ENCODE measurements at places on chromosomes 5 and 9.
A peak's percentile ranks its signal among the peaks of the same experiment; 100 is the strongest.

DNA sequence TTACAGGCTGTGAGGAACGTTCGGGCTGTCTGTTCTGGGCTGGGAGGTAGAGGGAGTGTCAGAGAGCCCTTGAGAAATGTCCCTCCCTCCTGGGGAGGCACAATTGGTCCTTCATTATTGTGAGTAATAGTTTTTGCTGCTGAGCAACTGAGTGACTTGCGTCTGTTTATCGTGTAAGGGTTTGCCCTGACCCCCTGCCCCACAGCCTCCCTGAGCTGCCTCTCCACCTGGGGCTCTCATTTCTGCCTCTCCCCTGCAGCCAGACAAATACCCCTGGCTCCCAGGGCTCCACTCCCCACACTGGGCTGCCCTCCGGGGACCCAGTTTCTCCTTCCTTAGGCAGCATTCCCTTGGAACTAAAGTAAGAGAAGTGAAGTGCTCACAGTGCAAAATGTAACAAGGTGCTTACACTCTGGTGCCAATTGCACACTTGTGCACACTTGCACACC lies 174.9 kb upstream of the MVB12B start:
- DNase-seq, result no peak

DNA sequence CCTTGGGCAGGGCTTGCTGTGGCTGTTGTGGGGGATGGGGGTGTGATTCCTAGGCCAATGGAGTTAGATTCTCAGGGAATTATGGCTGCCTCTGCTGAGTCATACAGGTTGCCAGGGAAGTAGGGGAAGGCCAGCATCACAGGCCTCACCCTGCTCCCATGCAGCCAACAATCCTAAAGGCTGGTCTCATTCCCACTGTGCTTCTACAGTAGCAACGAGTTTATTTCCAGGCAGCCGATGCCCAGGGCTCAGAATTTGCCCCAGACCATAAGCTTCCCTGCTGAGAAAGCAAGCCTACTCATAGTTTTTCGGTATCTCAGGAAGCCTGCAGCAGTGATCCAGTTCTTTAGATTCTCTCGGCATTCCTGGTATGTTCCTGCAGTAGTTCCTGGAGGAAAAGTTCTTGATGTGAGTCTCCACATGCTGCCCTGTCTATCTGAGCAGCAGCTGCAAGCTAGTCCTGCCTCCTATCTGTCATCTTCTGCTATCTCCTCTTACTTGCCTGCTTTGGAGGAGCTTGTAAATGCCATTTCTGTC lies 59.3 kb upstream of the SELENOP start:
- no peak for DNase-seq

DNA sequence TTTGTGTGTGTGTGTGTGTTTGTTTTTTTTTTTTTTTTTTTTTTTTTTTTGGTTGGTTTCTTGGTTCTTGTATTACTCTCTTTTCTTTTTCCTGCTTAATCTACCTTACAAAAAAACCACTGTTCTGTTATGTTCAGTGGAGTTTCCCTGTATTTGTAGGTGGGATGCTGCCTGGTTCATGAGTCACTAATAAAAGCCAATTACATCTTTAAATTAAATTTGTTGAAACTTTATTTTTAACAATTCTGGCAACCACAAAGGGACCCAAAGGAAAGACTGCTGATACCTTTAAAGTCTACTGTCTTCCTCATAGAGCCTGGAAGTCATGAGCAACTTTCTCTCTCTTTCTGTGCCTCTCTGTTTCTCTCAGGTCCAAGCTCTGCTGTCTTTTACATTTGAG lies 29.5 kb upstream of the RNF20 start:
- no peak for DNase-seq

DNA sequence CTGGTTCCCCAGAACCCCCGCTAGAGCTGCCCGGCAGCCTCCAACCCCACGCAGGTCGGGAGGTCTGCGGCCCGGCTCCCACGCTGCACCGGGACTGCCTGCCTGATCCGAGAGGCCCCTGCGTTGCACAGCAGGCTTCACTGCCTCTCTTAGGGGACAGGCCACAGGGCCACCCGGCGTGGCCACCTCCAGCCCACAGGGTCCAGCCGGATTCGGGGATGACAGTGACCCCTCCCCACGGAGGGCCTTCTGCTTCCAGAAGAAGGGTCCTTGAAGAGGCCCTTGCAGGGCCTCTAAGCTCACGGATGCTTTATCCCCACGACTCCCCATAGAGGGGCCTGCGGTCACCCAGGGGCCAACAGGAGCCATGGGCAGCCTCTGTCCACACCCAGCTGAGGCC lies 66.1 kb upstream of the PPP1R26 start:
- no peak for DNase-seq

DNA sequence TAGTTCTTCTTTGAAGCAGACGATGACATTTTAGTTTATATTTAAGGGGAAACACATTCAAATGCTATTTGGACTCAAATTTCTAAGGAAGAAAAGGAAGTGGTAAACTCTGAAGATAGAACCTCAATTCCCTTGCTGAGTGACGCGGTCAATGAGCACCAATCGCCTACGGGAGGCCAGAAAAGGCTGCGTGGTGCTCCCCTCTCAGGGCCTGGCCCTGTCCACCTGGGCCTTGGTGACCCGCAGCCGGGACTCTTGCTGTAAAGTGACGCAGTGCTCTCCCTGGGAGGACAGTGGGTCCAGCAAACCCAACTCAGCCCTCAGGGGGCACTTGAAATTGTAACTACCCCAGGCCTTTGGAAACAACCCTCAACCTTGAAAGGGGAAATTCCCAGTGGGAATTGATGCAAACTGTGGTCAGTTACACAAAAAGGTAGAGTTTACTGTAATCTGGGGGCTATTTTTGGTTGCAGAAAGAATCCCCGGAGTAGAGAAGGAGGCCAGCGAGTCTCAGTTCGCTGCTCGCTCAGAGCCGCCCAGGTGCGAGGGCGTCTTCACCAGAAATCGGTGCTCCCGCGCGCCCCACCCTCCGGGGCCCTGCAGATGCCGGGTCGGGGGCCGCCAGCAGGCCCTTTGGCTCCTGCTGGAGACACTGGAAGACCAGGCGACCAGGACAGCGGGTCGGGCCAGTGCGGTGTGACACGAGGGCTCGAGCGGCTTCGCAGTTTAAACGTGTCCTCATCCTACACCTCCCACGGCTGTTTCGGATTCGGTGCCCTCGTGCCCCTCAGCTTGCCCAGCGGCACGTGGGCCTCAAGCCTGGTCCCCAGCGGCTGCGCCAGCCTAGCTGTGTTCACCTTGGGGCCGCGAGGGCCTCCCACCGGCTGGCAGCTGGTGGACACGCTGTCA lies 1.4 kb upstream of the ANKRD33B start:
- no peak for DNase-seq

DNA sequence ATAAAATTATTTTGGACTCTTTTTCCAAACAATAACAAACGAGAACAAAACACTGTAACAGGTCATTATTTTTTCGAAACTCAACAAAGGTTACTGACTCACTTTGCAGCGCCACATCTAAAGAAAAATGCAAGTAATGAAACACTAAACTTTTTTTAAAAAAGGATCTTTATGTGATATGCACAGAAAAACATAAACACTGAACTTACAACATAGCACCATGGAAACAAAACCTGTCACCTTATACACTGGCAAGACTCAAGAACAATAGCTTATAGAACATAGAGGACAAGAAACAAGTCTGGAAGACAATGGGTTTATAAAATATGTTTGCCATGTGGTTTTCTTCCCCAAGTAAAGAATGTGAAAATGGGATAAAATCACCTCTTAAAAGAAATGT lies 85.2 kb downstream of the AUH start:
- DNase-seq, result no peak

DNA sequence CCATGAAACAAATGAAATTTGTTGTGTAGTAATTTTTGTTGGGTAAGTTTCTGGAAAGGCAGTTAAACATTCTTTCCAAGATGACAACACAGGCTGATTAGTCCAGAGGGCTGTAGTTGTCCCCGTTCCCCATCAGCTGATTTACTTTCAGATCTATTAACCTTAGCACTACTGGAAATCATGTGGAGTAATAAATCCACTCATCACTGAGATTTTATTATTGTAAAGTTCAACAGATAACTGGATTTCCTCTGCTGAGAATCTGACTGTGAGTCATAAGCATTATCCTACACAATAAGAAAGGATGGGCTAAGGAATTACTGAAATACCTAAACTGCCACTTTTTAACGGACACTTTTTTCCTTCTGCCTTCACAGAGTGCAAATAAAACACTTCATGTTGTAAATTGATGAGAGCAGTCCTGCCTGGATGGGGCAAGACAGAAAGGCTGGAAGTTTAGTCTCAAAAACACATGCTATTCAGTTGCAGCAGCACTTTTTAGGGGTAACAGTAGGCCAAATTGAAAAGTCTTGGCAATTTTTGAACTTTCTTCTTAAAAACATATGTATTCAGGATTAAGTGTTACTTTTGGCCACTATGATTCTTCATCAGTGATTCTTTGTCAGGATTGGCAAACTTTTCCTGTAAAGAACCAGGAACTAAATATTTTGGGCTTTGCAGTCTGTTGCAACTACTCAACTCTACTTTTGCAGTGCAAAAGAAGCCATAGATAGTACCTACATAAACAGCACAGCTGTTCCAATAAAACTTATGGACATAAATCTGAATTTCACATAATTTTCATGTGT lies 7.0 kb downstream of the STOM start:
- no peak for DNase-seq

GRCh38 chr5:139698490-139699146 lies 50.5 kb downstream of the CXXC5 start:
- DNase-seq, result no peak

DNA sequence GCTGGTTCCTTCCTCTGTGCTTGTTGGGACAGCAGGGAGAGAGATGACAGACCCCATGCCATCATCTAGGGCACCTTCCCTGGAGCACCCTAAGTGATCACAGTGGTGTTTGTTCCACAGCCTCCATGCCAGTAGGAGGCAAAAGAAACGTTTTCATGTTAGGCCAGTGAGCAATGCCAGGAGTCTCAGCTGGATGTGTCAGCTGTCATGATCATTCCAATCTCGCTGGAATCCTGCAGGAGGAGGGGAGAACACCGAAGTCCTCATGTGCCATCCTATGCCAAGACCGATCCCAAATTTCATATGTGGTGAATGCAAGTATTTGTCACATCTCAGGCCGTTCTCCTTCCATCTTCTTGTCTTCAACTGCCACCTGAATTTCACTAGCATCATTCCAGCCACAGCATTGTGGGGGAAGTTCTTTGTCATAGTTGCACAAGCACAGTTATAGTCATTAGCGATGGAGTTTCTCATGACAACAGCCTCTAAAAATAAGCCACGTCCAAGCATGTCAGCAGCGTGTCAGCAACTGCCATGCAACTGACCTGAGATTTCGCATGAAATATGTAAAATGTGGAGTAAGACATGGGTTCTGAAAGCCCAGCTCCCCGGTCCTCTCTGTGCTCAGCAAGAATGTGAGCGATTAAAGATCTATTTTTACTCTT lies 97.2 kb upstream of the DNAH5 start:
- no peak for DNase-seq

DNA sequence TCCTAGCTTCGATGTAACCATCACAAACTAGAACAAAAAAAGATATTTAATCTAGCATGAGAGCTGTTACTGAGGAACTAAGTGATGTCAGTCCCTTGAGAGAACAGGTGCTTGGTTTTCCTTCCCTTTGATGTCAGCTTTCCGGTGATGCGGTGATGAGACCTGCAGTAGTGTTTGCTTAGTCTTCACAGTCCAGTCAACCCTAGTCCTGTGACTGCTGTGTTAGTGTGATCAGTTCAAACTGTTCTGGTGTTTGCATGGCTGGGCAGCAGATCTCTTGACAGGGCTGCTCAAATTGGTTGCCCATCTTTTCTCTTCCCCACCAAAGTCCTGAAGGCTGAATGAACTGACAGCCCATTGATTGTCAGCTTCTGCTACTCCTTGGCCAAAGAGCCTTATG lies 608.6 kb upstream of the DAB2 start:
- DNase-seq, result peak; percentile 5

DNA sequence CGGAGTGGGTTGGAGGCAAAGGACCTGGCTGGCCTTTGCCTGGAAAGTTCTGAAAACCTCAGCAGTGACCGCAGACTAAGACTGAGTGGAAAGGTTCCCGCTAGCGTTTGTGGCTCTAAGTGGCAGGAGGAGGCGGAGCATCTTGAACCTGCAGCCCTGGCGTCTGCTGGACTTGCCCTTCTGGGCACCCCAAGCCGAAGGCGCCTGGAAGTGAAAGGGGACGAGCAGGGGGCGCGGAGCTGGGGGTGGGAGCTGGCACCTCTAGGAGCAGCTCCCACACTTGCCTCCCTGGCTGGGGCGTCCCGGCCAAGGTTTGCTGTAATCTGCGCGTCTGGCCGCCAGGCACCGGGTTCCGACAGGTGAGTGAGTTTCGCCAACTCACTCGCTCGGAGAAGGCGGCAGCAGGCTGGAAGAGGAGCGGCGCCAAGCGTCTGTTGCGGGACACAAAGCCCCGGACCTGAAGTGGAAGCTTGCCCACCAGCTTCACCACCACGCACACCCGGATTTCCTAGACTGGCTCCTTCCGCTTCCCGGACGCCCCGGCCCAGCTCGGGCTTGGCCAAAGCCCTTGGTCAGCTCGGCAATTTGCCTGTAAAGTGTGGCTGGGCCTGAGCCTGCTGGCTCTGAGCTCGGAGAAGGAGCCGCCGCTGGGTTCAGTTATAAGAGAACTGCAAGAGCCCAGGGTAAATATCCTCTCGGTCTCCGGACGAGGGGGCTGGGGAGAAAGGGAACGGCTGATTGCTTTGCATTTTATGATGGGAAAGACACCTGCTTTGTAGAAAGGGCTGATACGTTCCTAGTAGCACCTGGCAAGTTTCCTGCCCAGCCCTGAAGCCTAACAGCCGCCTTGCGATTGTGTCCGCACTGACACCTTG lies at the start of gene GNA14:
TSS of gene GNA14 (minus strand) at position 89 of the 875 bp plus-strand sequence. CDS start 529 bp downstream, outside the sequence.
- DNase-seq, result no peak

- no peak for DNase-seq
Observed at GRCh38 chr9:90966480-90967144, 165.0 kb downstream of the SYK start.

- no peak for DNase-seq
Observed at GRCh38 chr9:22622815-22623214, 176.2 kb downstream of the DMRTA1 start.

DNA sequence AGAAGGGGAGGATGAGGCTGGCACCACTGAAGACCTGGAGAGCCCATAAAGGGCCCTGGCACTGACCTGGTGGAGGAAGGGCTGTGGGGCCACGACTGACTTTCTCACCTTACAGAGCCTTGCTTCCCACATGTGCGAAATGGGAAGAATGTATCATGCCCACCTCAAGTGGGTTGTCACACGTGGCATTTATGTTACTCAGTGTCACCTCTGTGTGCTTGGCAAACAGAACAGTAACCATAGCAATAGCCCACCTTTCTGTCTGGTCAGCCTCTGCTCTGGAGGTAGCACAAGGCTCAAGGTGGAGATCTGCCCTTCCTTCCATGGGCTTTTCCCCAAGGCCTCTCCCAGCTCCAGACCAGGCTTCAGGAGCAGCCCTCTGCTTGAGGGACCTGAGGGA lies 16.7 kb downstream of the TCF7 start:
- DNase-seq, result no peak

DNA sequence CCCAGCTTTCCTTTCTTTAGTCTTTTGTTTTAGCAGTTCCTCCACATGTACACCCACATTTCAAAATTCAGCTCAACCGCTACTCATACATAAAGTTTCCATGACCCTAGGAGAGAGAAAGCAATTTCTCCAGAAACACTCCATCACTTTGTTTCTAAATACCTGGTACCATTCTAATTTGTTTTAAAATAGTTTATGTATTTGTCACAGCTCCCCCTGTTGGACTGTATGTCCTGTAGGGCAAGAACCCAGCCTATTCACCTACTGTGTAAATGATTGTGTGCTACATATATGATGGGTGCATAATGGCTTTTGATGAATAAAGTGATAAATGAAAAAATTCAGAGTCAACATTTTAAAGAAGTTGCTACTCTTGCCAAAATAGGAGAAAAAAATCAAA lies 139.1 kb downstream of the COX7C start:
- no peak for DNase-seq

GRCh38 chr5:122967085-122967484 lies 69.4 kb downstream of the PPIC start:
- no peak for DNase-seq

Measured in T follicular helper cell (primary cell).